ENCODE measurements at places on chromosomes 13 and 19.

DNA sequence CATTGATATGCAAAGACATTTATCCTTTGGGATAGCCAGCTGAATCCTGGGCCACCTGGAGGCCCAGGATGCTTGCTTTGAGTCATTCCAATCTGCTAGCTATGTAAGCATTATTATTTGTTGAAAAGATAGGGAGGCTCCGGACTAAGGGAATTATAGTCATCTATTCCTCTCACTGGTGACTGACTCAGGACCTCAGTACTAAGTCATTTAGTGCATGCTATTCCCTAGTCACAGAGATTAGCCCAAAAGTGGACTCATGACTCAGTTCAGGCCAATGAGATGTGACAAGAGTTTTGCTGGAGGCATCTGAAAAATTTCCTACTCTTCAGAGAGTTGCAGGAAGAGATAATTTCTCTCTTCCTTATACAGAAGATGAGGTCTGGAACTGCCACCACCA lies 67.9 kb upstream of the ITM2B start:
- no peak for DNase-seq

GRCh38 chr19:49881672-49882394 lies 4.3 kb downstream of the TBC1D17 start:
- DNase-seq = no peak

DNA sequence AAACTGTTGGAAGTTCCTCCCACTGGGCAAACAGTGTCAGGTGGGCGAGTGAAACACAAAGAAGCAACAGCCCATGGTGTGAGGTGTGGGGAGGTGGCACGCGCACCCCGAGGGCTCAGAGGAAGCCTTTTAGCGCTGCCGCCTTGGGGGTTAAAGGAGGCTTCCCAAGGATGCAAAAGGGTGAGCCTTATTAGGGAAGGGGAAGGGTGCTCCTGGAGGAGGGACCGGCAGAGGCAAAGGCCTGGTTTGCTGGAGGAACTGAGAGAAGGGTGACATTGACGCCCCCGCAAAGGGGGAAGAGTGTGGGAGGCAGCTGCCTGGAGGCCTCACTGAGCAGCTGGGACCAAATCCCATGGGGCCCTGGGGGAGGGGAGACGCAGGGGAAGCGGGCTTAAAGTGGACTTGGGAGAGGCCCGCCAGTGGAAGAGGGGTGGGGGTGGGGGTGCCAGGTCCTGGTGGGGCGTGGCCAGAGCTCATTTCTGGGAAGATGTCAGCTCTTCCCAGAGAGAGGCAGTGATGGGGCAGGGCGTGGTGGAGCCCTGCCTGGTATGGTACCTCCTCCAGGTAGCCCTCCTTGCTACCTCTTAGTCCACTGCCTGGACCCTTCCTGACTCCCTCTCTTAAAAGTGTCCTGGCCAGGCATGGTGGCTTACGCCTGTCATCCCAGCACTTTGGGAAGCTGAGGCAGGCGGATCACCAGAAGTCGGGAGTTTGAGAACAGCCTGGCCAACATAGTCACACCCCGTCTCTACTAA lies 12.0 kb upstream of the FCHO1 start:
- DNase-seq = no peak

DNA sequence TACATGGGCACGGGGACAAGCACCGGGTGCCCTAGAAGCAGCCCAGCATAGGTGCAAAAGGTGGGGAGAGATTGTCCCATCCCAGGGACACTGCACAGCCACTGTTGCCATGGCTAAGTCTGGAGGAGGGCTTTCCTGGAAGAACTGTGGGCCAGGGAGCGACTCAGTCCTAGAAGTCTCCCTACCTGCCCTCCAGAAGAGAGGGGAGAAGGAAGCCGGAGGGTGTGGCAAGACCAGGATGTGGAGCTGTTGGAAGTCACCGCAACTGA lies 2.3 kb upstream of the FBN3 start:
- no peak for DNase-seq

- DNase-seq = no peak
These were observed 766 bp downstream of the SBNO2 start for GRCh38 chr19:1173159-1173844.

GRCh38 chr19:44745341-44745831 lies 3.1 kb upstream of the BCL3 start:
- DNase-seq = no peak

- DNase-seq = no peak
These were observed 3.4 kb downstream of the FNDC3A start for GRCh38 chr13:48978942-48979601.

GRCh38 chr19:41932720-41933332 lies 4.6 kb upstream of the ERFL start:
- DNase-seq = no peak

- no peak for DNase-seq
These were observed 108.6 kb downstream of the AKAP11 start for GRCh38 chr13:42380420-42381164.

GRCh38 chr13:112867301-112867711 lies 101.7 kb upstream of the MCF2L start:
- no peak for DNase-seq

- no peak for DNase-seq
These were observed 11.1 kb downstream of the SLC44A2 start for GRCh38 chr19:10636304-10636972.

- peak; percentile 58 for DNase-seq
These were observed 7.6 kb downstream of the EGLN2 start for GRCh38 chr19:40806423-40807146.

DNA sequence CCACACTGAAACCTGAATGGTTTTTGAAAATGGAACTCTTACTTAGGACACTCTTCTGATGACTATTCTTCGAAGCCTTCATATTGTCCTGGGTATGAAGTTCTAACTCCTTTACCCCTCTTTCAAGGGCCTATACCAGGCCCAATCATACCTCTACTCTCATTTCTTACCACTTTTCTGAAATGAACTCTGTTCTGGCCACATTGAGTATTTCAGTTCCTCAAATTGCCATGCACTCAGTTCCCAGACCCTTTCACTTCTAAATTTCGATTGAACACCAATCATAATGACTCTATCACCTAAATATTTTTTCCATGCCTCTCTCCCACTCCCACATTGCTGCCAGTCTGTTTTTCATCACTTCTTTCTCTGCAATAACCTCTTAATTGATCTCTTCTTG lies 53.7 kb downstream of the LACC1 start:
- DNase-seq = no peak

GRCh38 chr13:76798037-76798436 lies 88.2 kb downstream of the KCTD12 start:
- no peak for DNase-seq

DNA sequence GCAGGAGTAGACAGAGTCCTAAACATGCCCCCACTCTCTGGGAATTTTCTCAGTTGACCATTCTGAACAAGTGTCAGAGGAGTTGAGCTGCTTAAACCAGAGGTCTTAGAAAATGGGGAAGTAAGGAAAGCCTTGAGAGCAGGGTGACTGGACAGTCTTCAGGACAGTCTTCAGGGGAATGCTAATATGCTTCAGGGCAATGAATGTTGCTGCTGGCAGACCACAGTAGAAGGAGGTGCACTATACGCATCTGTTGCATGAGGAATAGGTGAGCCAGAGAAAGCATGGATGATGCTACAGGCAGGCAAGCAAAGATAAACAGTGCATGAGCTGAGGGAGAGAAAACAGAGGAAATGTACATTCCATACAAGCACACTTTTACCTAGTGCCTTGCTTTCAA lies 196.6 kb upstream of the GPR12 start:
- DNase-seq = no peak

DNA sequence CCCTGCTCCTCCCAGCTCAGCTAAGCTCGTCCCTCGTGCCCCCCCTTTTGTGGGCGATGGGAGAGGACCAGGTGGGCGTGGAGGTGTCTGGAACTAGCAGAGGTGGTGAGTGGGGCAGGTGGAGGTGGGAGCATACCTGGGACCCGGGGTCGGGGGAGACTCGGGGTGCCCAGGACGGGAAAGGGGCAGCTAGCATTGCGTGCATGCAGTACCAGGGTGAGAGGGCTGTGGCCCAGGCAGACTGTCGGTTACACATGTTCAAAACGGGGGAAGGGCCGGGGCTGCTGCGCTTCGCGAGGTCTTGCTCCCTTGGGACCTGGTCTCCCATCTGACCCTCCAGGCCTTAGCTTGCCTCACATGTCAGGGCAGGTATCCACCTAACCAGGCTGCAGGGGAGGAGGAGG lies 9.1 kb downstream of the TLE5 start:
- no peak for DNase-seq

- DNase-seq = no peak
These were observed 7.3 kb downstream of the IRS2 start for GRCh38 chr13:109779074-109779473.

DNA sequence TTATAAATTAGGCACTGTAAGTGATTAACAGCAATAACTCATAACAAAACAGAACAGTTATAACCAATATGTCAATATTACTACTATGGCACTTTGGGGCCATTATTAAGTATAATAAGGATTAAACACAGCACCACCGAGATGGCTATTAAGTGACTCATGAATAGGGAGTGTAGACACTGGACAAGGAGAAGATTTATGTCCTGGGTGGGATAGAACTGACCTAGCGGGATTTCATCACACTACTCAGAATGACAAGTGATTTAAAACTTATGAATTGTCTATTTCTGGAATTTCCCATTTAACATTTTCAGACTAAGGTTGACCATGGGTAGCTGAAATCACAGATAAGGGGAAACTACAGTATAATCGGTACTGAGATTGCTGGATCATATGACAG lies 79.0 kb upstream of the SLC7A1 start:
- DNase-seq = no peak

- no peak for DNase-seq
These were observed 23.6 kb downstream of the VSTM2B start for GRCh38 chr19:29549105-29550070.

Measured in stimulated activated CD8-positive, alpha-beta memory T cell treated with anti-CD3 and anti-CD28 coated beads, Interleukin-2, amount 100 ng/mL, for 1 hour (primary cell).